ENCODE measurements at places on chromosomes 16 and 17. TPM values are rescaled to one million over a fixed set of nuclear protein-coding genes. Genes with fewer than 3 reads are reported as not detected.
A peak's percentile ranks its signal among the peaks of the same experiment; 100 is the strongest.

DNA sequence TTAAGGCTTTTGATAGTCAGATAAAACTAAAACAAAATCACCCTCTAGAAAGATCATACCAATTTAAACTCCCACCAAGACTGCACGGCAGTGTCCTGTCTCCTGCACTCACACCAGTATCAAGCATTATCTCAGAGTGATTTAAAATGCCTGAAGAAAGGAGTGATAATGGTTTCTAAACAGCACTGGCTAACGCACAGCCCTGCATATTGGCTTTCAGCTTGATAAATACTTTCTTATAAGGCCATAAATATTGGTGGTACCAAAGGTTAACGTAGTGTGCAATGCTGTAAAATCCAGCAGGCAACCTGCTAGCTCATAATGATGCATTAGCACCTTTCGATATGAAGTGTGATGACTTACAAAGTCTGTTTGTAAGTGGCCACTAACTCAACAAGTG lies 214.3 kb downstream of the RBFOX1 start:
- ATAC-seq = no peak

- no peak for ATAC-seq
These were observed 6.7 kb downstream of the ARHGAP27 start for GRCh38 chr17:45425984-45426413.

Gene PLA2G10
- not detected for total RNA-seq

- no peak for ATAC-seq
These were observed 15.4 kb upstream of the ERN1 start for GRCh38 chr17:64145375-64145750.

Gene PIRT
- 55.5 TPM for total RNA-seq

- ATAC-seq = peak; percentile 99
These were observed 31.7 kb downstream of the OSBPL7 start for GRCh38 chr17:47789611-47790561.

GRCh38 chr16:11679941-11680911 lies 12.0 kb downstream of the SNN start:
- ATAC-seq = no peak

Gene KIF2B
- total RNA-seq = 0.06 TPM

Gene TEKT3
- 1.8 TPM for total RNA-seq

- ATAC-seq = no peak
These were observed 53.8 kb downstream of the MYO18A start for GRCh38 chr17:29126268-29126930.

DNA sequence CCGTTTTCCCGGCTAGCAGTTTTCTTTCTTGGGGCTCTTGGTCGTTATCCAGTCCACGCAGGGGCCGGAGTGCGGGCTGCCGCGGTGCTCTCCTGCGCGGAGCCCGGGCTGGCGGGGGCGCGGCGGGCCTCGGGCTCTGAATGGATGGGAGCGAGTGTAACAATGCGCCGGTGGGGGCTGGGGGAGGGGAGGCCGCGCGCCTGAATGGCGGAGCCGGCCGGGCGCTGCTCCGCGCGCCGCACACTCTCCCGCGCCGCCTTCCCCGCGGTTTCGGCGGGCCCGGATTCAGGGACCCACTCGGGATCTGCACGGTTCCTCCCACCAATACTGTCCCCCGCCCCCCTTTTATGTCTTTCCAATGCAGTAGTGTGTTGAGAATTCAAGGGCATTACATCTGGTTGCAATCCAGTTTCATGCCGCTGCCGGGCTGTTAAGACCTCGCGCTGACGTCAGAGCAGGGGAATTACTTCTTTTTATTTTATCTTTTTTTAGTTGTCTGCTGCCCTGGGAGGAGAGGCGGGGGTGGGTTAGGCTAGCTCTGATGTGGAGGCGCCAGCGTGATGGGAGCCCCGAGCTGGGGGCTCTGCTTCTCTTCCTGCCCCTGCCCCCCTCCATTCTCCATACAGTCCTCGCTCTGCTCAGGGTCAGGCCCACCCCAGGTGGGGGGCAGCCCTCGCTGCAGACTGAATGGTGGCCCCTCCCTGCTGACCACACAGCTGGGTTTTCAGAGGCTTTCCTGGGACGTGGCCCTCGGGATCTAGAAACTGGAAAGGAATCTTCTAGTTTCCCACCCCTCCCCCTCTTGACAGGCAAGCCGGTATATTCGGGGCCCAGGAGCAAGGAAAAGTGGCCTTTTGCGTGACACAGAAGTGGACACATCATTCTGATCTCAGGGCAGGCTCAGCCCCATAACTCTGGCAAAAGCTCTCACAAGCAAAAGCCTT lies 1.8 kb downstream of the RAI1 start:
- ATAC-seq = peak; percentile 45

Gene ABAT
- total RNA-seq = 29.9 TPM

- ATAC-seq = no peak
These were observed 90.2 kb downstream of the MRM1 start for GRCh38 chr17:36691606-36692005.

Gene SLC35G6
- total RNA-seq = 1.1 TPM

DNA sequence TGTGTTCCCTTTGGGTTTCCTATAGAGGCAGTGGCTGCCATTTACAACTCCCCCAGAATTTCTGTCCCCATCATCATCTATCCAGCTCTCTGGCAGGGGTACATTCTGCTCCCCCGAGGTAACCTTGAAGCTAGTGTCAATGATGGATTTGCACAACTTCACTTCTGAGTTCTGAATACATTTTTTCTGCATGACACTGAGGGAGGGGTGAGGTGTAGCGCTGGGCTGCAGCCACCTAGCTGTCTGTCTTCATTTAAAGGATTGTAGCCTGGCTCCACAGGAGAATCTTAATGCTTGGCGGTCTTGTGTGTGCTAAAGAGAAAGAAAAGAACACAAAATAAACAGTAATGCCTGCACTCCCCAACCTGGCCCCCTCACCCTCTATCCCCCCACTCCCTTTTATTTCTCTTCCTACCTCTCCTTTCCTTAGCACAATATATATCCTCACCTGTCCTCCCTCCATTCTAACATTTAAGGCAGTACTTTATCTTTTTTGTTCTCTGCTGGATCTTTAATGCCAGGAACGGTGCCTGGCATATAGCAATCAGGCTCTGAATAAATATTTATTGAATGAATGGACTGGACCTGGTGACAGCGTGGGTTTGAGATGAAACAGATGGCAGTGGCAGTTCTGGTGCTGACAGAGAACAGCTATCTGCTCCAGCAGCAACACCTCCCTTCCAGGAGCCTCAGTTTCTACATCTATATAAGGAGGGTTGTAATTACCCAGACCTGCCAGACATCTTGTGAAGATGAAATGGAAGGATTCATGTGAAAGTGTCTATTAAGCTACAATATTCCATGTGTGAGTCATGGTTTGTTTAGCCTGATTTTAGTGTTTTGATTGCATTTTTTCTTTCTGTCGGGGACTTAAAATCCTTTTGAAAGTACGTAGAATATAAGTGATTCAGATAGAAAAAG lies 163.5 kb upstream of the CDH11 start:
- ATAC-seq = no peak

DNA sequence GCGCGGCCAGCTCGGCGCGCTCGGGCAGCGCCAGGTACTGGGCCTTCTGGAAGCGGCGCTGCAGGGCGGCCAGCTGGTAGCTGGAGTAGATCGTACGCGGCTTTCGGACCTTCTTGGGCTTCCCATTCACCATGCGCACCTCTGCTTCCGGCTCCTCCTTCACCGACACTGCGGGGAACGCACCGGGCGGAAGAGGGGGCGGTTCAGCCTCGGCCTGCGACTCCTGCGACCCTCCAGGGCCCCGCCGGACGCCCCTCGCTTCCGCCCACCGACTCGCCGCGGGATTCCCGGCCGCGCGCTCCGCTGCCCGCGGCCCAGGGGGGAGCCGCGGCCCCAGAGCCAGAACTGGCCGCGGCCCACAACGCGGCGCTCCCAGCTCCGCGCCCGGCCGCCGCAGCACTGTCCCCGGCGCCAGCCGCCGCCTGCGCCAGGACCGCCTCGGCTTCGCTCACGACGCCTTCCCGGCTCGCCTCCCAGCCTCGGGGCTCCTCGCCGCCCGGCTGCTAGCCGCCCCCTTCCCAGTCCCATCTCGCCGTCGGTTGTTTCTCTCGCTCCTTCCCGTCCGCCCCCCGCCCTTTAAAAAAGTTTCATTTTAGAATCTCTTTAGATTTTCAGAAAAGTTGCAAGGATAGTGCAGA lies 1.5 kb downstream of the DLX3 start:
- ATAC-seq = peak; percentile 22

Gene ACSM5
- not detected for total RNA-seq

GRCh38 chr16:72666267-72666666 lies 381.7 kb downstream of the ZFHX3 start:
- ATAC-seq = no peak

Gene POLR3K
- 16.1 TPM for total RNA-seq

DNA sequence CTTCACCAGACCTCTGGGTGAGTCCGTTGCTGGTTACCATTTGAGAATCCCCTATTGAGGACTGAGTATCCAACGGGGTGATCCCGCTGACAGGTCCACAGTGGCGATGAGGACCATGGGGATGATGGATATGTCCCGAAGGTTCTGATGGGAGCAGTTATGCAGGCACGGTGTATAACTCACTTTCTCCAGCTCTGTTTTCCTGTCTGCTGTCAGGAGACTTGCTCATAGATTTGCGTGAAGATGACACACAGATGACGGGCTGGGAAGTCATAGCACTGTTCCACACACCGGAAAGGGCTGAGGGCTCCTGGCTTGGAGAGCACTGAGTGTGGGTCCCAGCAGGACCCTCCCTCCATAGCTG lies 22.2 kb upstream of the ADCY7 start:
- no peak for ATAC-seq

DNA sequence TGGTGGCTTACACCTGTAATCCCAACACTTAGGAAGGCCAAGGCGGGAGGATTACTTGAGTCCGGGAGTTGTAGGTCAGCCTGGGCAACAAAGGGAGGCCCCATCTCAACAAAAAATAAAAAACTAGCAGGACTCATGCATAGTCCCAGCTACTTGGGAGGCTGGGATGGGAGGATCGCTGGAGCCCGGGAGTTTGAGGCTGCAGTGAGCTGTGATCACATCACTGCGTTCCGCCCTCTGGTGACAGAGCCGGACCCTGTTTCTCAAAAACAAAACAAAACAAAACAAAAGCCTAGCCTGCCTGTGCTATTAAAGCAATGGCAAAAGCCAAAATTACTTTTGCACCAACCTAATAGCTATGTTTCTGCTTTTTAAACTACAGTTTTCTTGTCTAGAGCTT lies 1.5 kb downstream of the FCSK start:
- ATAC-seq = no peak

- ATAC-seq = no peak
These were observed 71.3 kb downstream of the SMG6 start for GRCh38 chr17:2232244-2232638.

GRCh38 chr16:13391337-13391736 lies 489.9 kb downstream of the SHISA9 start:
- ATAC-seq = no peak

DNA sequence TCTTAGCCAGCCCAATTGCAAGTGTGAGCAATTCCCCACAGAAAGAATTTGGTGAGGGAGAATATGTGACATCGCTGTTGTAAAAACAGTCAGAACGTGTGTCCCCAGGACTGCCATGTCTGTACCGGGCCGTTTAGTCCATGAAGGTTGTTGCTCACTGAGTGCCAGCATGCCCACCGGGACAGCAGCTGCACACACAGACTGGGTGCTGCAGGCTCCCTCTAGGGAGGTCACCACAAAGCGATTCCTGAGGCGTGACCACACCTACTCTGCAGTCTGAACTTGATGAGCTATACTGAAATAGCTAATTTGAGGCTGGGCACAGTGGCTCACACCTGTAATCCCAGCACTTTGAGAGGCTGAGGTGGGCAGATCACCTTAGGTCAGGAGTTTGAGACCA lies 44.1 kb upstream of the ADORA2B start:
- ATAC-seq = no peak

GRCh38 chr17:80225230-80225629 lies 5.0 kb downstream of the SLC26A11 start:
- ATAC-seq = no peak

DNA sequence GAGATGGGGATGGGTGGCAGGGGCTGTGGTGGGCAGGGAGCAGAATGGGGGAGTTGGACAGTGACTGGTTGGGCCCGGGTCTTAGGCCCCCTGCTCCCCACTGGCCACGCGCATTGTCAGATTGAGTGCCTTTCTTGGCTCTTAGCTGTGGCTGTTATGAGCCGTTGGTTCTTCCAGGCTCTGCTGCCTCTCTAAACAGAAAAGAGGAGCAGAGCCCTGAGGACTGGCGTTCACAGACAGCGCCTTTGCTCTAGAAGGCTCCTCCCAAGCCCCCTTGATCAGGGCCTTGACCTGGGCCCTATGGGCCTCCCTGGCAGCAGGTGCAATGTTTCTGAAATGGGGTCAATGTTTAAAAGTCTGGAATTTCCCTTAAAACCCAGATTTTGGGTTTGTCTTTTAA lies 14.8 kb upstream of the NUDT16L1 start:
- ATAC-seq = no peak

Gene SPNS3
- total RNA-seq = 0.38 TPM

- ATAC-seq = peak; percentile 85
These were observed at the start of gene EPOP for GRCh38 chr17:38674749-38675615. EPOP (minus strand) TSS chr17:38674957; CDS start chr17:38674495, 462 bp downstream.

Gene MSLN
- 0.43 TPM for total RNA-seq

DNA sequence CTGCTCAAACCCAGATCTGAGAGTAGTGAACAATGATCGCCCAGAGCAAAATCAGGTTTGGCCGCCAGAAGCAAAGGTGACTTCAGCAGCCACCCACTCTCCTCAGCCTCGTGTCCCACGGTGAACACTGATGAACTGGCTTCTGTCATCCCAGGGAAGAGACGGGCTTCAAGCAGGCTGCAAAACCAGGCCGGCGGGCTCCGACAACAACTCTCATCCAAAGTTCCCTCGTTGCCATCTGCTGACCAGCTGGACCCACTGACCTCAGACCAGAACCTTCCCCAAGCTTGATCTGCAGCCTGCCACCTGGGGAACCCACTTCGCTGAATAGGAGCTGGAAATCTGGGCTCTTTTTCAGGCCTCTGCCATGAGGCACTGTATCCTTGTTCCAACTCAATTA lies 69.6 kb upstream of the MRTFB start:
- no peak for ATAC-seq

GRCh38 chr17:3983606-3984484 lies 19.6 kb upstream of the ATP2A3 start:
- no peak for ATAC-seq

DNA sequence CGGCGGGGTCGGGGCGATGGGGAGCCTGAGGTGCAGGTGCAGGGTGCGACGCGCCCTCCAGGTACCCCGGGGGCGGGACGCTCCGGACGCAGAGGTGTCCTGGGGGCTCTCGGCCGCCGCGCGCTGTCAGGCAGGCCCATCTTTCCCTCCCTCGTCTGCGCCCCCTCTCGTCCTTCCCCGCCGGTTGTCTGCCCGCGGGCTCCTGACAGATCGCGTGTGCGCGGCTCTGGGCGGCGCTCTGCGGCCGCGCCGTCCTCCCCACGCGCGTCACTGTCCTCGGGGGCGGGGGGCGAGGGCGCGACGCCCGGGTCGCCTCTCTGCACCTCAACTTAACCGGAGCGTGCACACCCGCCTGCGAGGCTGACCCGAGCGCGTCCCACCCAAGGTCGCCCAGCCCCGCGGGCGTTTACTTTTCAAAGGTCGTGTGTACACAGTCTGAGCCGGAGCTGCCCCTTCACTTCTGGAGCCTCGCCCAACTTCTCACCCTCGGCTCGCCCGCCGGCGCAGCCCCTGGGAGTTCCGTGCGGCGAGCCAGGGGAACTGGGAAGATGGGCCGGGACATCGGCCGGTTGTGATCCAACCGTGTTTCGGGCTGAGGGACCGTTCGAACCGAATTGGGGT lies 512 bp downstream of the AKAP1 start:
- peak; percentile 63 for ATAC-seq

- no peak for ATAC-seq
These were observed 5.8 kb upstream of the HOXB9 start for GRCh38 chr17:48631693-48632578.

Data from motor neuron (in vitro differentiated cells).